NCI-H1092 (cell line): ENCODE measurements at places on chromosomes 6 and 20.

DNA sequence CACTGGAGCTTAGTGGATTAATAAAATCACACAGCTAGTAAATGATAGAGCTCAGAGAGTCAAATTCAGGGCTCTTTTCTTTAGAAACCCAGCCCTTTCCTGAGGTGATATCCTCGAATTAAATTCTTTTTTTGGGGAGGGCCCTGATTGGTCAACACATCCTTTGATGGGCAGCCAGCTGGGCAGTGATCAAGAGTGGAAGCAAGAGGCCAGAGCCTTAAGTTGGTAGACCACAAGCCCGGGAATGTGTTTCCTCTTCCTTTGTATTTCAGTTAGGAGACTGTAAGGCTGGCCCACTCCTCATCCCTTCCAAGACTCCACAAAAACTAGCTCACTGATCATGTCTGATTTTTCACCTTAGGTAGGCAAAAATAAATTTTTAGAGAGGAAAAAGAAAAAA, 640.5 kb downstream of the DHX35 start:
- no peak for DNase-seq

DNA sequence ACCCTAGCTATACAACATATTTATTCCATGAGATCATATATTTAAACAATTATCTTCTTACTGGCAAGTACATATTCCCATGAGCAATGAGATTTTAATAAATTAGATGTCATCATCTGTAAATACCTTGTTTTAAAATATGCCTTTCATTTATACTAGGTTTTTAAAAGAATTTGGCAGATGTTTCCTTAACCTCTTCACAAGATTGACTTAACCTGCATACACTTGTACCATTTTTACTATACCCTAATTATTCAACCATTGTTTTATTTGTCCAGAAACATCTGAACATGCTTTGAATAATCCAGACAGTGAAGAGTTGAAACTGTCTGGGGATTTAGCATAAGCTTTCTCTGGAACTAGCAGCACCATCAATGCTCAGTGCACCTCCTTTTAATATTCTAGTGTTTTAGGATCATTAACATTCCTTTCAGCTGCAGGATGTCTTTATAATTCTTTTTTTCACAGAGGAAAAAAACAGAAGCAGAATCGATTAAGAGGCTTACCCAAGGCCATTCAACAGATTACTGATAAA, 188.0 kb upstream of the TENT5A start:
- DNase-seq: no peak

DNA sequence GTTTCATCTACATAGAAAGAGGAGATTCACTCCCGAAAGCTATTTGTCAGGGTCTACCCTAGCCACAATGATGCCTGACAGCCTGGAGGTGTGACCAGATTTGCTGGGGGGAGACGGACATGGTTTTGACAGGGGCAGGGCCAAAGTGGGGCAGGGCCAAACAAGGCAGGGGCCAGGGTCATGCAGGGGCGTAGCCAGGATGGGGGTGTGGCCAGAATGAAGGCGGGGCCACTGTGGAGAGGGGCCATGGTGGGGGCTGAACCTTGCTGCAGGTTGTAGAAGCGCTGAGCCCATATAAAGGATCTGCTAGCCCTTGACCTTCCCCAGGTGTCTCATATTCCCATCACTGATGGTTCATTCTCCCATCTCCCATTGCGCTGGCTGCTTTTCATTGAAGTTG, 184.1 kb upstream of the SULF2 start:
- no peak for DNase-seq

- no peak for DNase-seq
Measured at GRCh38 chr6:2526766-2527165, 224.0 kb downstream of the MYLK4 start.

DNA sequence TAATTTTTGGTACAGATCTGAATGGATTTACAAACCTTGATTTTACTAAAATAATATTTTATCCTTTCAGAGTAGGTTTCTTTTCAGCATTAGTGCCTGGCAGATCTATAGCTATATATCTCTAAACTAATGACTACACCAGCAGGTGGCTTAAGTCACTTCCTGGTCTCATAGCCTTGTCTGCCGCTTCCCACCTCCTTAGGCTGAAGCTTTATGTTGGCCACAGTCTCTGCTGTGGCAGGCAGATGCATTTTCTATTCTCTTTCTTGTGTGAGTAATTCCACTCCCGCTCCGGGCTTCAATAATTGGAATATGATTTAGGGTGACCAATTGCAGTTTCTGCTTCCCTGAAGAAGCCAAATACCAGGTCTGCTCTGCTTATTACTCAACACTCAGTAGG, 226.8 kb upstream of the HS3ST5 start:
- no peak for DNase-seq

GRCh38 chr20:32631933-32632460, 41.7 kb downstream of the C20orf203 start:
- no peak for DNase-seq
